Stimulated activated effector memory CD8-positive, alpha-beta T cell treated with anti-CD3 and anti-CD28 coated beads, Interleukin-12 subunit alpha, Interleukin-12 subunit beta, amount 100 ng/mL, for 72 hours (primary cell): ENCODE measurements at places on chromosomes 13 and 19.

DNA sequence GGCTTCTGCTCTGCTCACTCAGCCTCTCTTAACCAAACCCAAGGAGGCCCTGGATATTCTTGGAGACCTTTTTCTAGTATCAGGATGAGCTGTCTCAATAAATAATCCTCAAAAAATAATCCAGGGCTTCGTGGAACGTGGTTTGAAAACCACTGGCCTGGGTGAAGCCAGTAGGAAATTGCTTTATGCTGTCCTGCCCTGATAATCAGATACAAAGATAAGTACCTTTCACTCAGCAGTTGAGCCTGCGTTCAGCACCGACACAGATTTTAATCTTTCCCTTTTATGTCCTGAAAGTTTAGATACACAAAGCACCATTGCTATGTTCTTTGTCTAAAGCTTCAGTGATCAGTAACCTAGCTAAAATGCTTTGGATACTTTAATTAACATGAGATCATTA, 460.0 kb downstream of the RFC3 start:
- no peak for DNase-seq

DNA sequence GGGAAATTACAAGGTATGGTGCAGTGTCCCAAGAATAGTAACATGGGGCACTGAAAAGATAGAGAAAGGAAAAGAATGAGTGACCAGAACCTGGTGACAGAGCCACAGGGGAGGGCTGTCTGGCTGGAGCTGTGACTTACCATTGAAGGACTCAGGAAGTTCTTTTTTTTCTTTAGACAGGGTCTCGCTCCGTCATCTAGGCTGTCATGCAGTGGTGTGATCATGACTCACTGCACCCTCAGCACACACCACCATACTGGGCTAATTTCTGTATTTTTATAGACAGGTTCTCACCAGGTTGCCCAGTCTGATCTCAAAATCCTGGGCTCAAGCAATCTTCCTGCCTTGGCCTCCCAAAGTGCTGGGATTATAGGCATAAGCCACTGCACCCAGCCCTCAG, 8.8 kb upstream of the CPB2 start:
- no peak for DNase-seq

DNA sequence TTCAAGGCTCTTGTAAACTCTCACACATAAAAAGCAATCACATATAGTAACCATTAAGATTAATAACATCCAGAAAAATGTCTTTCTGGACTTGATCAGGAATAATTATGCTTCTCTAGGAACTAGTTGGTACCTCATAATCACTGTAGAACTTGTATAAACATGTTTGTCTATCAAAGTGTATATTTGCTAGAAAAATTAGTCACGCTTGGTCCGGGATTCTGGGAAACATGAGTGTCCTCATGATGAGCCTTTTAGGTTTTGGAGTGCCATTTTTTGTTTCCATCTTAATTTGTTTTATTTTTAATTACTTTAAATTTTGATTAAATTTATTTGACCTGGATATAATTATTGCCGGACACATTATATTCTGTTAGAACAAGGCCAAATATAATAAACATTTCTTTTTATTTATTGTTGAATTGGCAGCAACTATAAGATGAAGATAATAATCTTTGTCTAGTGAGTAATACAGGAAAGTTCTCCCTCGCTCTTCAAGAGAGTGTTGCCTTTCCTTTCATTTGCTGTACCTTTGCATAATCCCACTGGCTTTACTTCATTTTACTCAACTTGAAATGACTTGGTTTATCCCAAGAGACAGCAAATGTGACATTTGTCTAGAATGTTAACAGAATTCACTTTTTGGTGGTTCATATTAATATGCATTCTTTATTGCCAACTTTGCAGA, 207.0 kb downstream of the NALCN start:
- DNase-seq = no peak

DNA sequence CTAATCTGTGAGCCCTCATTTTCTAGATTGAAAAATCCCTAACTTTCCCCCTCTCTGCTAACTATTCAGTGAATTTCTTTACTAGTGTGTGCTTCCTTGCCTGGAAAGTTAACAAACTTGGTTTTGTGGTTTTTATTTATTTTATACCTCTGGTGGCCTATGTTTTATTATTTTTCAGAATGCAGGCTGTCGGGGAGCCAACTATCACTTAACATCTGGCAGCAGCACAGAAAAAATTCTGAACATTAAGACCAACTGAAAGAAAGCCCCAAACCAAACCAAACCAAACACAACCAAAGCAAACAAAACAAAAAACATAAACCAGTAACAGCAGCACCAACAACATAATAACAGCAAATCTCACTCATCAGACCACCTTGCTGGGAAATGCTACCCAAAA, 109.0 kb upstream of the KL start:
- no peak for DNase-seq
